ENCODE measurements at places on chromosomes 7 and 10.

DNA sequence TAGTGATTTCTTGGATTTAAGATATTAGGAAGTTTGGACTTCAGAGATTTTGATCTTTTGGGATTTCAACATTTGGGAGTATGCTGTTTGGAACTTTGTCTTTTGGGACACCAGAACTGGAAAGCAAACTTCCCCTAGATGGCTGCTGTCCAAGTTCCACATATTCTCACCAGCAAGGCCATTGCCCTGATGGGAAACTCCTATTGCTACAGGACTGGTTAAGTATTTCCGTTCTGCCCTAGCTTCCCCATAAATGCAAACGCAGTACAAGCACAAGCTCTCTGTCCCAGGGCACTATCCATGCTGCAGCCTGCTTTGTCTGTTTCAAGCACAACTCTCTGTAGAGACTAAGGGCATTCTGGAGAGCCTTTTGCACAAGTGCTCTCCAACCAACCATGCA, 79.3 kb upstream of the SLC25A13 start:
- no peak for DNase-seq

DNA sequence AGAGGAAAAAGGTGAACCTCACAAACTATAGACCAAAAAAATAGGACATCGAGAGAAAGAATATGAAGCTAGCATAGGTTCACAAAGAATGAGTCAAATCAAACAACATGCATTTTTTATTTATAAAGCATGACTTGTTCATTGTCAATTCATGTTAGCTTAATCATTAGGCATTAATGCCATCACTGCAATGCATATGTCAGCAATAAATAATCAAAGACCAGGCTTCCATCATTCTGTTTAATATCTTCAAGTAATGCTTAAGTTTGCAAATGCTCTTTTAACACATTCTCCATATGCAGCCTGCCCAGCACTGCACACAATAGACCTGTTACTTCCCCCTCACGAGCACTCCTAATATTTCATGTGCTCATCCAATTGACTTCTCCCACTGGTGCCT, 8.9 kb upstream of the MAGI2 start:
- DNase-seq = no peak

DNA sequence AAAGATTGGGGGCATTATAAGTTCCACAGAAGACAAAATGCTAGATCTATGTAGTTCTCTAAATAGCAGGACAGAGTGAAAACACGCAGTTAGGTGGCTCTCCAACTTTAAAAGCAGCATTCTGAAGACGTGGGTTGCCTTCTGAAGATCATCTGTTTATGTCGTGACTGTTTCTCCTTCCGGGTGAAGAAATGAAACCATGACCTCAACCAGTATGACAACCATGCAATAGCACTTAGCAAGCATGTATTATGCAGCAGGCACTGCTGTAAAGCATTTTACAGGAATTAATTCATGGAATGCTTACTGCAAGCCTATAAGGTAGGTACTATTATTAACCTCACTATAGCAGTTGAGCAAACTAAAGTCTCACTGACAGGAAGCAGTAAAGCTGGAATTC, 125.2 kb downstream of the SLC25A13 start:
- no peak for DNase-seq

DNA sequence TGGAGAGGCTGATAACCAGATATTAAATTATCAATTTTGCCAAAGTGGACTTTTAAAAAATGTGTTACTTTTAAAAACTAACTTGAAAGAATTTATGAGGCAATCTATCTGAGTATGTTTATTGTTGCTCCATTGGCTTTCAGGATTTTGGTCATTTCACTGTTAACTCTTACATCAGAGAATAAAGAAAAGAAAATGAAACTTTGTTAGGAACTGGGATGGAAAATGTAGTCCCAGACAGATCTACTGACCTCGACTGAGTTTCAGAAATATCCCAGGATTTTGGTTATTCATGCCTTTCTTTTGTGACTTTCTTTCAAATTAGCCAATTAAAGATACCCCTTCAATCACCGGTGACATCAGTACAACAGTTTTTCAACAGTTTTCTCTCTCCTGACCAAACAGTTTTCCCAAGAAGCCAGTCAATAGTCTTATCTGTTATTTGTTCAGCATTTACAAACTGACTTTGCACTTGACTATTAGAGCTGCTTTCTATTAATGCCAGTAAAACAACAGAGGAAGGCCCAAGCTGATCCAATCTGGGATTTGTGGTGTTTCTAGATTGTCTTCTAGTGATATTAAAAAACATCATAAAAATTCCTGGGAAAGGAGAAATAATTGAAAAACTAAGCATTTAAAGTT, 35.8 kb downstream of the NRBF2 start:
- DNase-seq = no peak

- DNase-seq = peak; percentile 13
These were observed 10.7 kb downstream of the TSPAN14 start for GRCh38 chr10:80464557-80465450.

DNA sequence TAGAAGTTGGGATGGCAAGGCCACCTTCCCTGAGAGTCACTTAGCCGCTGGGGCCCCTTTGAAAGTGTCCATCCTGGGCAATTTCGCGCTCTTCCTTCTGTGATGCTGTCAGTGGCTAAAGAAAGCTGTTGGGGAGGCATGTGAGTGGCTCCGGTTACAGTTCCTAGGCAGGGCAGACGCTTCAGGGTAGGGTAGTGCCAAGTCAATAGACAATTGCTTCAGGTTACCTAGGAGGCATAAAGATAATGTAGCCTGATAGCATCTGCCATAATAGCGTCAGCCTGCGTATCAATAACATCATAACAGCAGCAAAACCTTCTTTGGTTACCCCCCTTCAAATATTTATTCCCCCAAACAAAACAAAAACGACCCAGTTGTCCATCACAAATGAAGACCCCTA, at the start of gene FAM107B:
FAM107B (minus strand) TSS at position 101 of the 400 bp plus-strand sequence. CDS start 234 bp downstream, outside the sequence.
- DNase-seq = no peak

DNA sequence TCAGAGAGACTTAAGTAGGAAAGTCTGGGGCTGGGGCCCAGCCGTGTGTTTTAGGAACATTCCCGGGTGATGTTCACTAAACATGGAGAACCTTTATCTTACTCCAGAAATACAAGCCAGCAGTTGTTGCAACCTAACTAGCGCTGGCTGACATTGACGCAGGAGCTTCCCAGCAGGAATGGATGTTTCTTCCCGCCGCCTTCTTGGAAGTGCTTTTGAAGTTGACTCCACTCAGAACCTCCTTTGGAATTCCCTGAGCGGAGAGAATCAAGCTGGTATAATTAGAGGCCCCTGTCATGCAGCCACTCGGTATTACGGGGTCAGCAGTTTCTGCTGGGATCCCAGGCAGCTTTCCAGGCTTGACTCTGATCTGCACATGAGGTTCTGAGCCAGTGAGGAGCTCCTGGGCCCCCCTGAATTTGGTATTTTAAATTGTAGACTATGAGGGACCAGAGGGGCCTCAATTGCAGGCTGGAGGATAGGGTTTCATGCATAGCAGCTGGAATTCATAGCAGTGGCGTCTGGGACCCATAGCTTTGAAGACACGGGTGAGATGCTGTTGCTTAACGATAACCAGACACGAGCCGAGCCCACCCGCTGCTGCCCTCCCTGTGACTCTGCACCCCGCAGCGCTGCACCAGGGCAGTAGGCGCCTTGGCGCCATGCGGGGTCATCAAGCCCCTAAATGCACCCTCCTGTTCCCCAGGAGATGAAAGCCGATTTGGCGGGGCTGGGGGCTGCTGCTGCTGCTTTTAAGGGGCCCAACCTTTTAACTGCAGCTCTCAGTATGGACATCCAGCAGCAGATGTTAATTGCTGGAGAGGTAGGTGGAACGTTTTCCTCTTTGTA, 61.8 kb downstream of the EEPD1 start:
- no peak for DNase-seq

- DNase-seq = peak; percentile 5
These were observed 90.8 kb downstream of the CHN2 start for GRCh38 chr7:29285444-29285793.

DNA sequence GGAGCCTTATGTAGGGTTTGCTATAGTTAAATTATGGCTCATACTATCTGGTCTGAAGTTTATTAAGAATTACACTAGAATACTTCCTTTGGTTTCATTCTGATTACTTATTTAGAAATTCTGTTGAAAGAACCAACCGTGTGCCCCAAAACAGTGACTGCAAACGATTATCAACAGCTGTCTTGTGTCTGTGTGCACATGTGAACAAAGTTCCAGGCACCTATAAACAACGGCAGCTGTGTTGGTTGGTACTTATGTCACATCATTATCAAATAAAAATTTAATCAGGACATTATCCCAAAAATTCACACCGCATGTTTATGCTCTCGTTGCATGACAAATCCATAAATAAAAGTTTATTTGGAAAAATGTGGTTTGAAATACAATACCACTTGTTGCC, 80.6 kb downstream of the USP6NL start:
- no peak for DNase-seq

DNA sequence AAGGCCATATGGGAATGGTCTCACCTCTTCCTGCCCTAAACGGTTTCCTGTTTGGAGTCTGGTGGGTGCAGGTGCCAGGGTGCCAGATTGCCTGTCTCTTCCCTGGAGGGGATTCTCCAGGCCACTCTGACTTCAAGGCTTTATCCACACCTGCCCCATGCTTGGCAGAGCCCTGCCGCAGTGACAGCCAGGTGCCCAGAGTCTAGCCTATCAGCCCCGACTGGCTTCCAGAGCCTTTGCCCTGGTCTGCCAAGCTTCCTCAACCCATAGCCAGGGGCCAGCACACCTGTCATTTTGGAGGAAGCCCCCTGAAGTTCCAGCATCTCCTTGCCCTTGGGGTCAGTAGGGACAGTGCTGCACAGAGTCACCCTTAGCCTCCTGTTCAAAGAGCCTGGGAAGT, 21.6 kb downstream of the TBATA start:
- no peak for DNase-seq

- no peak for DNase-seq
These were observed 100.3 kb downstream of the MCU start for GRCh38 chr10:72792288-72792687.

- DNase-seq = no peak
These were observed 31.5 kb upstream of the SLC13A1 start for GRCh38 chr7:123231021-123232000.

DNA sequence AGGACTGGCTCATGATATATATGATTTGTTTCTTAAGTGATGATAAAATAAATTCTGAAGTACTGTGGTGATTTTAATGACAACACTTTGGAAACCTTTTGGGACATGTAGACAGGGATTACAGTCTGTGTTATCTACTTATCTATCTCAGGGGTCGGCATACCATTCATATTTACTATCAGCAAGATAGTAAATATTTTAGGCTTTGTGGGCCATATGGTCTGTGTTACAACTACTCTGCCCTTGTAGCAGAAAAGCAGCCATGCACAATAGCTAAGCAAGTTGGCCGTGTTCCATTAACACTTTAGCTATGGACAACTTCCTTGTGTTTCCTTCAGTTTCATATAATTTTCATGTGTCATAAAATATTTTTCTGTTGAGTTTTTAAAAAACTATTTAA, 97.8 kb upstream of the PRPS1L1 start:
- DNase-seq = no peak

DNA sequence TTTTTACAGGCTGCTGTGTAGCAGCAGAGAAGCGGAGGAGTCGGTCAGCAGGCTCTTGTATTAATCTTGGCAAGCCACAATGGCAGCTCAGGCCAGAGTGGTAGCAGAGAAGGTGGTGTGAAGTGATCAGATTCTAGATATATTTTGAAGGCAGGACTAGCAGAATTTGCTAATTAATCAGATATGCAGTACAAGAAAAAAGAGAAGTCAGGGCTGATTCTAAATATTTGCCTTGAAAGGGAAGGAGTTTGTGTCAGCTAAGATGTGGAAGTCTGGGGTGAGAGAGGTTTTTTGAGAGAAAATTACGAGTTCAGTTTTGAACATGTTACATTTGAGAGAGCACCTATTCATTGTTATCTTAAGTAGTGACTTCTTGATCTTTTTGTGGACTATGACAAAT, 176.3 kb downstream of the WNT2 start:
- DNase-seq = no peak

- no peak for DNase-seq
These were observed 98.9 kb downstream of the DYNC1I1 start for GRCh38 chr7:95871075-95871848.

DNA sequence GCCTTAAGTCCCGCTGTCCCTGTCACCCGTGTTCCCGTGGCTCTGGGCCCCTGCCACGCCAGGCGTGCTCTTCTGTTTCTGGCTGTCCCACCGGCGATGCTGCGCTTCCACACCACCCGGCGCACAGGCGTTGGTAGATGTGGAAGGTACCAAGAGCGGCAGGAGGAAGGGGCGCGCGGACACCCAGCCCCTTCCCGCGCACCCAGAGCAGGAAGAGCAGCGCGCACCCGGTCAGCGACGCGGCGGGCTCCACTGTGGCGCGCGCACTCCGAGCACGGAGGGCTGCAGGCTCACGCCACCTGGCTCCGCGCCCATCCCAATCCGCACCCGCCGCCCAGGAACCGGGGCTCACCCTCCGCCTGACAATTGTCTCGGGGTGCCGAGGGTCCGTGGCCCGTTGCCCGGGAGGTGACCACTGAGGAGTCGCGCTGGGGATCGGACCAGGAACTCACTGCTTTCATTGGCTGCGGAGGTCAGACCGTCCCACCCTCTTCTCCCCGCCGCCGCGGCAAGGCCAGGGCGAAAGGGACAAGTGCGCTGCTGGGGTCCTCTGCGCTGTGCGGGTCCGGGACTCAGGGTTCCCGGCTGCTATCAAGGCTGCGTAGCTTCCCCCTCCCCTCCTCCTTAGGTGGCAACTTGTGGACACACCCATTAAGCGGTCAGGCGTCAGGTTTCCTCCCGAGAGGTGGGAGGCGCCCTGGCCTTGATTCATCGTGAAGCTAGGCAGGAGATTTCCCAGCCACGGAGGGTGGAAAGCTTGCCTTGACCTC, 121.6 kb upstream of the ZNF92 start:
- DNase-seq = peak; percentile 37

DNA sequence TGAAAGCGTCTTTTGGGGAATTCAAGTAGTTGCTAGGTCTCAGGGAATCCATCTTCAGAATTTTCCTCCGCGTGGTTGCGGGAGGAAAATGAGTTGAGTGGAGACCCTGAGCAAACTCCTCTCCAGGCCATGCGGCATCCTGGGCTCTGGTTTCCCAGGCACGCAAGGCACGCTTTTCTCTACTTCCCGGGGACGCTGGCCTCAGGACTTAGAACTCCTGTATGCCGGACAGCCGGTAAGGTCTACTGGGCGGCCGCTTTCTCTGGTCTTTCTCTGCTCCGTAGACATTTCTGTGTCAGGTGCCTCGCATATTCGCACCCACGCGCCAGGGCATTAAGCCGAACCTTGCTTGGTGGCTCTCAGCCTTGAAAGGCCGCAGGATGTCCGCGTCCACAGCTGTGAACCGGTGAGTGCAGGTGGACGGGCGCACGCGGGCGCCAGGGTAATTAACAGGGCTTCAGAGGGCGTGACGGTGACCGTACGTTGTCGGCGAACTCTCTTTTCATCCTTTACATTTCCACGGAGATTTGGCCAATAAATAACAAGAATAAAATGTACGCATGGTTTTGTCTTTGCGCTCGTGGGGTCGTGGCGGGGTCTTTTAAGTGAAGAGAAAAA, 992 bp upstream of the RBM20 start:
- DNase-seq = no peak

Data from stimulated activated naive CD4-positive, alpha-beta T cell treated with Interleukin-2 at 50 U/mL for 16 hours (primary cell).